IMR-90 (cell line): ENCODE measurements at places on chromosomes 2 and 18. TPM values are rescaled to one million over a fixed set of nuclear protein-coding genes. Genes with fewer than 3 reads are reported as not detected.

Gene CCT4
- 187 and 233 TPM in 2 replicates for total RNA-seq

Gene SKOR2
- total RNA-seq: not detected in 2 replicates

DNA sequence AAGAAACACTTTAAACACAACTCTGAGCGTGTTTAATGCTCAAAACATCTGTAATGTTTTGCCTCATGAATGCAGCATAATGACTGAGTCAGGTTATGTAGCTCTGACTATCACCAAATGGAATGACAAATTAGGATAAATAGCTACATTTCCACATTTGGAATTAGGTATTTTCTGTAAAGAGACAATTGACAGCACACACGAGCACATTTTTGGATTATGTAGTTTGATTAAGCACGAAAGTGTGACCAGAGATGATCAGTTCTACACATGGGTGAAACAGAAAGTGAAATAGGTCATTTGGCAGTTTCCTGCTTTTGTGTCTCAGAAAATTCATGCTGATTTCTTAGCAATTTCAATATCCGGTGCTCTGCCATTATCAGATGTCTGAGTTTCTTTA, 29.0 kb downstream of the LPIN1 start:
- peak; percentile 56 for DNase-seq

Gene DYSF
- under 0.01 and 0.18 TPM in 2 replicates for total RNA-seq

Gene SP140L
- total RNA-seq: 5.4 and 9.2 TPM in 2 replicates

Gene SERPINB13
- not detected in 2 replicates for total RNA-seq

- DNase-seq: peak; percentile 60
Measured at GRCh38 chr2:17104454-17104853, 413.8 kb downstream of the RAD51AP2 start.

- DNase-seq: no peak
Measured at GRCh38 chr2:158501301-158501700, 44.5 kb downstream of the PKP4 start.

DNA sequence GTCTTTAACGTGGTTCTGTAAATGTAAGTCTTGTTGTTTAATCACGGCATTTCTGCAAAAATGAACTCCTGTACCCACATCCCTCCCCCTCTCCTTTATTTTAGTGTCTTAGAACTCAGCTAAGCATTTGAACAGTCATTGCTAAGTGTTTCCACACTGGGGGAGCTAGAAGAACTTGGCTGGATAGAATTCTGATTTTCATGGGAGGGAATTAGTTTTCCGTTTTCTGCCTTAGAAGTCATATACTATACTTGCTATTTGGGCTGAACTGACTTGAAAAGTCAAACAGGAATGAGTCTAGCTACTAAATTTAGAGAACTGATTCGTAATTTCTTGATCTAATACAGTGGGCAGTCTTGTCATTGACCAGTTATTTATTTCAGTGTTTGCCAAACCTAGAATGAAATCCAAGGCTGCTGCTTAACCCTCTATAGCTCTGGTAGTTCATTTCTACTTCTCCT, 61.1 kb downstream of the FMNL2 start:
- DNase-seq: peak; percentile 12

- peak; percentile 20 for DNase-seq
Measured at GRCh38 chr2:118881490-118882129, 34.2 kb upstream of the EN1 start.

Gene KCNG2
- total RNA-seq: not detected in 2 replicates

GRCh38 chr2:183010112-183010511, 28.1 kb downstream of the NCKAP1 start:
- DNase-seq: peak; percentile 88
